ENCODE measurements at places on chromosomes 2 and 18.

GRCh38 chr18:26940744-26941398, 75.4 kb upstream of the AQP4 start:
- no peak for DNase-seq

- DNase-seq = no peak
Observed at GRCh38 chr2:225486236-225486635, 86.7 kb downstream of the NYAP2 start.

- no peak for DNase-seq
Observed at GRCh38 chr2:47204691-47205090, 49.6 kb upstream of the STPG4 start.

- DNase-seq = no peak
Observed at GRCh38 chr2:193561054-193561453, 1366.3 kb upstream of the TMEFF2 start.

DNA sequence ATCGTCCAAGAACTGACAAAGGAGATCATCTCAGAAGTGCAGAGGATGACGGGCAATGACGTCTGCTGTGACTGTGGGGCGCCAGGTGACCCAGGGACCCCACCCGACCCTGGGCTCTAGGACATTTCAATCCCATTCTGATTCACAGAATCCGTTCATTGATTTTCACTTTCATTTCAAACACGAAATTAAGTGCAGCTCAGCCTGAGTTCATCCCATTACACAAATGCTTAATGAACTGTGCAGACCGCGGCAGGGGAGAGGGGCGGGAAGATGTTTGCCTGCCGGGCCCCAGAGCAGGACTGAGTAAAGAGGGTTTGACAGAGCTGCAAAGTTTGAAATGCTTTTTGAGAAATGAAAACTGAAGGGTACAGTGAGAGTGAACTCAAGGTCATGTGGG, 67.1 kb downstream of the ITGB1BP1 start:
- no peak for DNase-seq

DNA sequence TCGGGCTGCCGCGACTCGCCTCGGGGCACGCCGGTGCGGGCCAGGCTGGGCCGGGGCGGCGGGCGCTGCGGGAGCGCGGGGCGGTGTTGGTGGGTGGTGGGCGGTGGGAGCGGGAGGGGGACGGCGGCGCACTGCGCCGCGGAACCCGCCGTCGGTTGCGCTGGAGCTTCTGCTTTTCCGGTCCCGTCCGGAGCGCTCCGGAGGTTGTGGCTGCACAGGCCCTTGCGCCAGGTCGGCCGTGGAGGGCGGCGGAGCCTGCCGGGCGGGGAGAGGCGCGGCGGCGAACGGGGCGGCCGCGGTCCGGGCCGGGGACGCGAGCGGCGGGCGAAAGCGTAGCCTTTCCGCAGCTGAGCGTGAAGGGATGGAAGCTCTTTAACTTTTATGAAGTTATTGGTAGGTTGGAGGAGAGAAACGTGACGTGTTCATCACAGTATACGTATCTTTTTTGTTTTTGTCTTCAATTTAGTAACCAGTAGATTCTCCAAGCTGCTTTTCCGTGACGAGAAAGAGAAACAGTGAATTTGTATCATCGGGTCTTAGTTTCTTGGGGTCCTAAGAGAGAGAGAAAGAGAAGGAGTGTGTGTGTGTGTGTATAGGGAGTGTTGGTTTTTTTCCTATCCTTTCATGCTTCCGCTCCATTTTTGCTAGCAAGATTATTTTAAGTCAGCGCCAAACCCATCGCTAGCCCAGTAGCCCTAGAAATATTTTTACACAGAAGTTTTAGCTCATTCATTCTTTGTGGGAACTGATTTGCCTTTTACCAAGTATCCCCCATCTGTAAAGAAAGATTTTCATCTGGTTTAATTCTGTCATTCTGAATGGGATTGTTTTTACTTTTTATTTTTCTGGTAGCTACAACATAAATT, 535 bp downstream of the ATG4B start:
- peak; percentile 20 for DNase-seq

DNA sequence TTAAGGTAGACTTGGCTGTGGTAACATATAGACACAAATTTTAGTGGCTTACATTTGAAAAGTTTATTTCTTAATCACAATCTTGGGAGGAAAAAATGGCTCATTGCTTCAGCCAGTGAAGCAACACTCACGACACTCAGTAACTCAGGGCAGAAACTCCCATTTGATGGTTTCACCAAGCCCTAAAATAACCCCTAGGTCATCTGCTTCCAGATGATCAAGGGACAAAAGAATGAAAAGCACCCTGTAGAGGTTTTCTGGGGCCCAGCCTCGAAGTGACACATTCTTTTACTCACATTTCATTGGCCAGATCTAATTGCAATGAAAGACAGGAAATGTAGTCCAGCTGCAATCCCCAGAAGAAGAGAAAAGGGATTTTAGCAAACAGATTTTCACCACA, 275.9 kb downstream of the TMX3 start:
- no peak for DNase-seq

DNA sequence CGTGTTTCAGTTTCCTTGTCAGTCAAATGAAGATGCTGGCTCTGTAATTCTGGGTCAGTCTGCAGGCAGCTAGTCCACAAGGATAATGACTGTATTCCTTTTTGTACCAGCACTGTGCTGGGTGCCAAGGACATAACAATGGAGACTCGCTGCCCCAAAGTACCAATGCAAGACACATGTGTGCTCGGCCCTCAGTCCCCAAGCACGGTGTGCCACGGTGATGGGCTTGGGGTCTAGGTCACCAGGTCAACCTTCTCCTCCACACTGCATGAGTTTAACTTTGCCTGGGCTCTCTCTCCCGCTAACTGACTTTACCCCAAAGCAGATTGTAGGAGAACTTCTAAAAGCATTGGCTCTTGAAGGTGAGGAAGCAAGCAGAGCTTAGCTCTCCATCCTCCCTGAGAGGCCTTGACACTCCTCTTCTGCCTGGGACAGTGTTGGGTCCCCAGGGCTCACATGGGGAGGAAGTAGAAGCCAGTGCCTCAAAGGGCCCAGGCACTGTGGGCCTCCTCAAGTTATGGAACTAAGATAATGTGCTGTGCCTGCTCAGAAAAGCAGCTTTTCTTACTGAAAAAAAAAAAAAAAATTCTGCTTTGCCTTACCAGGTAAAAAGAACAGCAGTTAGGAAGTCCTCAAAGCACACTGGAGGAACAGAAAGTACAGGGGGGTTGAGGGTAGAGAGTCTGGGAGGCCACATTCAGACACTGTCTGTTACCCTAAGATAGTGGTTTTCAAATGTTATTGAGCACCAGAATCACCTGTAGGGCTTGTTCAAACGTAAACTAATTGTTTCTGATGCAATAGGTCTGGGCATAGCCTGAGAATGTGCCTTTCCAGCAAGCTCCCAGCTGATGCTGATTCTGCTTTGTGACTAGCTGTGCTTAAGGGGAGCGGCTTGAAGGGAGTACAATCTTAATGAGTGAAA, 276.4 kb upstream of the CXCR4 start:
- no peak for DNase-seq

DNA sequence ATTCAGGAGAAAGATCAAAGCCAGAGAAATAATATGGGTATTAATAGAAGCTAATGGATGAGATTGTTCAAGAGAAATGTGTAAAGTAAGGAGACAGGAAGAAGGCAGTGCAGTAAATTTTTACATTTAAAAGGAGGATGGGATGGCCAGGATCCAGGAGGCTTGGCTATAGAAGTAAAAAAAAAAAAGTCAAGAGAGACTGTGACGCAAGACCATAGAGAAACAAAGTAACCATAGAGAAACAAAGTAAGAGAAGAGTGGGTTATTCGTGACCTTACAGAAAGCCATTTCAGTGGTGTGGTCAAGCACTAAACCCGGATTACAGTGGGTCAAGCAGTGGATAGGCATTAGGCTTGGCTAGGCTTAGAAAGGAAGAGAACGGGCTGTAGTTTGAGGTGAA, 10.5 kb upstream of the FAM171B start:
- DNase-seq = no peak

GRCh38 chr2:74915743-74916142, 42.7 kb upstream of the POLE4 start:
- no peak for DNase-seq

GRCh38 chr18:36186461-36187192, 670 bp upstream of the MOCOS start:
- no peak for DNase-seq

- DNase-seq = no peak
Observed at GRCh38 chr18:49613141-49613640, 51.3 kb downstream of the LIPG start.

GRCh38 chr2:123732563-123732962, 292.5 kb upstream of the CNTNAP5 start:
- no peak for DNase-seq

GRCh38 chr2:145811276-145812164, 1291.6 kb upstream of the ZEB2 start:
- DNase-seq = no peak

DNA sequence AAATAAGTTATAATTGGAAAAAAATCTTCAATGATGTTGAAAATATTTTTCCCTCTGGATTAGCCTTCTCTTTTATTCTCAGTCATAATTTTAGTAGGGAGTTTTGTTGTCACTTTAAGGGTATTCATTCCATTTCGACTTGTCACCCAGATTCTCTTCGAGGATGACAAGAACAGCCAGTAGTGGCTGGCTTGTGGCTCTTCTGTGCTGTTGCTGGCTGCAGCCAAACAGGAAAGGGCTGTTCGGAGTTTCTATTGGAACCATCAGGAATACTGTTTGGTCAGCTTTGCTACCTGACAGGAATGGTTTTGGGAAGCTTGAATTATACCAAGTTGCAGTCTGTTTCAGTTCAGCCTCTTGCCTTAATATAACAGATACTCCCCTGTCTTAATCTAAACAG, 41.6 kb downstream of the MGAT5 start:
- DNase-seq = no peak

- DNase-seq = no peak
Observed at GRCh38 chr2:43001055-43001378, 208.6 kb upstream of the HAAO start.

- no peak for DNase-seq
Observed at GRCh38 chr2:152600051-152600657, 117.1 kb downstream of the PRPF40A start.

DNA sequence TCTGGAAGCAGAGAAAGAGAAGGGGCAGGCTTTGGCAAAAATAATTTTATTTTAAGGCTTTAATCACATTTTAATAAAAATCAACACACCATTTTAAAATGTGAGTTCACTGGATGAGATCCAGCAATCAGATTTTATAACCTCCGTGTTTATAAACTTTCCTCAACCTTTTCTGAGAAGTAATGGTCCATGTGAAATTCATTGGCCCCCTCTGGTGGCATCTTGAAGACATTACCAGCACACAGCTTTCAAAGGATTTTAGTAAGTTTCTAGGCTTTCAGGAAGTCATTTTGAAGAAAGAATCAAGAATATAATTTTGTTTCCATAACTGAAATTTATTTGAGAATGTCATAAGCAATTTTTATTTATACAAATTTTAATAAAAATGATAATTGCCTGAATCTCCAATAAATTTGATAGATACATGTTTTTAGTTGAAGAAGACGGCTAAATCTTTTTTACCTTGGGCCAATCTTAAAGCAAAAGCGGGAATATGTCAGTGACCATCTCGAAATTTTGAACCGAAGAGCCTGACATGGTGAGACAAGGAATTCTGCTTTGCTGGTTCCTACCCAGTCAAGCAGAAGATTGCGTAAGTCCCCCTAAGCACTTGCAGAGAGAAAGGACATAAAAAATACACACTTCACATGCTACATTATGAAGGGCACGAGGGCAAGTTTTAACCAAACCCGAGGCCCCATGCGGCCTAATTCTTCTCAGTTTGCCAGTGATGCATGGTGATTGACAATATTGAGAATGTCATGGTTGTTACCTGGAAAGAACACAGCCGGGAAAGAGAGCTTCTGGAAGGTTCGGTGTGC, 128.4 kb upstream of the CBLN2 start:
- no peak for DNase-seq

GRCh38 chr18:6569813-6570212, 155.1 kb upstream of the L3MBTL4 start:
- DNase-seq = no peak

DNA sequence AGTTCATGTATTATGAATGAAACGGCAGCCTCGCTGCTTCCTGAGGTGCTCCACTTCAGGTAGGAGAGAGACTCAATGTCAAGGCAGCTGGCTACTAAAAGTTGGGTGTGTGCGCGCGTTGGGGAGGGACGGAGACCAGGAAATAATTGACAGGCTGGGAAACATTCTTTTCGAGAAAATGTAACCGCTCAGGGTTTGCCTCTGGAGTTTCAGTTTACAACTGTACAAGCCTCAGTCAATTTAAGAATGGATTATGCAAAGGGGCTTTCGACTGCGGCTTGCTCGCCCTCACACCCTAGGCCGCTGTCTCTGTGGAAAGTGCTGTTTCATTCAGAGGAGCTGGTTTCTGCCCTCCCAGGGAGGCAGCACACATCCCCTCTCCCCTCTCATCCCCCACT, 4.4 kb upstream of the SPRED2 start:
- no peak for DNase-seq

DNA sequence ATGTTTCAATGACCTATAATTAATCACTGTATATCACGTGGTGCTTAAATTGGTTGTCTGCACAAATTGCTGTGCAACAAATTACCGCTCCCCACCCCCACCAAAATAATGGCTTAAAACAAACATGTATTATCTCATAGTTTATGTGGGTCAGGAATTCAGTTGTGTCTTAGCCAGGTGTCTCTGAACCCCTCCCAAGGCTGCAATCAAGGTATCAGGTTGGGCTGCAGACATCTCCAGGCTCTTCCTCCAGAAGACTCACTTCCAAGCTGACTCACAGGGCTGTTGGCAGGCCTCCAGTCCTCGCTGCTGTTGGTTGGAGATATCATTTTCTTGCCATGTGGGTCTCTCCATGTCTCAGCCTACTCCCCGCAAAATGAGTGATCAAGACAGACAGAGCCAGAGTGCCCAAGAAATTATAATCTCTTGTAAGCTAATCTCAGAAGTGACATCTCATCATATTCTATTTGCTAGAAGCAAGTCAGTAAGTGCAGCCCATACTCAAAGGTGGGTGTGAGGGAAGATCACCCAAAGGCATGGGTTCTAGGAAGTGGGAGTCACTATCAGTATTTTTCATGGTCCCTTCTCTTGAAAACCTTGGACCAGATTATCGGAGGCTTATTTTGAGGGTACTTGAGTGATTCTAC, 38.4 kb downstream of the SPC25 start:
- DNase-seq = peak; percentile 41

GRCh38 chr2:205836477-205837221, 154.3 kb downstream of the NRP2 start:
- DNase-seq = no peak

DNA sequence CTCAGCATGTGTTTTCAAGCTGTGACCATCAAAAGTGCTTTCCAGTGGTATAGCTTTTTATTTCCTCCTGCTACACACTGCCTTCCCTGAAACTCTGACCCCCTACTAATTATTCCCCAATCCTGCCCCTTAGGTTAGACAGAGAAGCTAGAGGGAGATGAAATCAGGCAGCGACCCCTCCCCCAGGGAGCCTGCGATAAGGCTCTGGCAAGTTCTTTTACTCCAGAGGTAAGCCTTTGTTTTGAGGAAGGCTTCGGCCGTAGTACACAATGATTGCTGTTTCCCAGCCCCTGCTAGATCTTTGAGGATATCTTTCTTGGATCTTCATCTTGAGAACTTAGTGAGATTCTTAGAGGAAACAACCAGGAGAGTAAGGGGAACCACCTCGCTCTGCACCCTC, 33.5 kb upstream of the NOL4 start:
- DNase-seq = no peak

- no peak for DNase-seq
Observed at GRCh38 chr2:78020491-78020890, 498.3 kb upstream of the LRRTM4 start.
